AG10803 (cell line): ENCODE measurements at places on chromosomes 11 and 22.

GRCh38 chr11:127117231-127117739 lies 116.7 kb upstream of the KIRREL3 start:
- DNase-seq = no peak

DNA sequence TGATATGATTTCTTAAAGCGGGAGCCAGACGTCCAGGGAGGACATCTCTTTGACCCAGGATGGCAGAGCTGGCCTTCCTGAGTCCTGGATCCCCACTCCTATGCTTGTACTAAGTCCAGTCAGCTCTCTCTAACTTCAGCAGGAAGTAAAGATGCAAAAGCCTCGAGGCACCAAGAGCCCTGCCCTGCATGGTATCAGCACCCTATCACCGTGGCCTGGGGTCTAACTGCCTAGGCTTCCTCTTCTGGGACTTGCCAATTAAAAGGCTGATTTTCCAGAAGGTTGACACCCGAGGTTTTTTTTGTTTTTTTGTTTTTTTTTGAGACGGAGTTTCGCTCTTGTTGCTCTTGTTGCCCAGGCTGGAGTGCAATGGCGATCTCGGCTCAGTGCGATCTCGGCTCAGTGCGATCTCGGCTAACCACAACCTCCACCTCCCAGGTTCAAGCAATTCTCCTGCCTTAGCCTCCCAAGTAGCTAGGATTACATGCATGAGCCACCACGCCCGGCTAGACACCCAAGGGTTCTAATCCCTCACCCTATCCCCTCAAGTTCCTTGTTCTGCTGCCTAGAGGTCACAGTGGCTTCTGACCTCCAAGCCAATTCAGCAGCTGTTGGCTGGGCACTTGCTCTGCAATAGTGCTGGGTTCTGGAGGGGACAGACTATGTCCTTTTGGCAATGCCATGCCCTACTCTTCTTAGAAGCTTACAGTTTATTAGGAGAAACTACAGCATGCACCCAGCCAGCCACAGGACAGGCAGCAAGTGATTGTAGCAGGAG lies 50.6 kb upstream of the FTH1 start:
- no peak for DNase-seq

DNA sequence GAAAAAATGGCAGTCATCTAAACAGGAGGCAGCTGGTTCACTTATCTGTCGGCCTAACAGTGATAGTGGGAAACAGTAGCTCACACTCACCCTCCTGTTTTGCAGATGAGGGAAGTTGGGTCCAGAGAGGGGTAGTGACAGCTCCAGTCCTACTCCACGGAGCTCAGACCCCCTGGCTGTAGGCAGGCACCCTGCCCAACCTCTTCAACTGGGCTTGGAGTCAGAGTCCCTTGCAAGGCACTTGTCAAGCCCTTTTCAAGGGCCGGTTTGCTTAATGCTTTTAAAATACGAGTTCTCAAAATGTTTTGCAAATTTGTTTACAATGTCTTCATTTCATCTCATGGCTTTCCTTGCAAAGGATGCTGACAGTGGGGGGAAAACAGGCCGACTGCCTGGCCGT lies 75.1 kb downstream of the BMAL1 start:
- no peak for DNase-seq

- DNase-seq = no peak
Measured at GRCh38 chr11:71442123-71442522, 6.1 kb downstream of the DHCR7 start.

GRCh38 chr11:11409224-11409623 lies 56.2 kb upstream of the CSNK2A3 start:
- DNase-seq = no peak

DNA sequence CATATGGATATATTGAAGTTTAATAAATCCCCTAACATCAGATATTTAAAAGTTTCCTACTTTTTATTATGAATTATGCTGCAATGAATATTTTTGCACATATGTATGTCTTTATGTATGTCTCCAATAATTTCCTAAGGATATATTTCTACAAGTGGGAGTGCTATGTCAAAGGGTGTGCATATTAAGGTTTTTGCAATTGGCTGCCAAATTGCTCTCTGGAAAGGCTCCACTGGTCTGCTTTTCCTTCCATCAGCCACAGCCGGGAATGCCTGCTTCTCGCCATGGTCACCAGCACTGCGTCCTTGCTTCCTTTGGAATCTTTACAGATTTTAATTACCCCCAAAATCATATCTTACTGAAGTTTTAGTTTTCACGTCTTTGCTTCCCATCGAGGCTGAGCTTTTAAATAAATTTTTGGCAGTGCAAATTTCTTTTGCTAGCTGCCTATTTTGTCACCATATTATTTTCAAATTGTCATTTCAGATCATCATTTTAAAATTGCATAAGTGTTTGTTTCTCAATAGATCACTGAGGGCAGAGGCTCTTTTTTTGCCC lies 221.7 kb downstream of the SNX19 start:
- no peak for DNase-seq

- DNase-seq = no peak
Measured at GRCh38 chr11:111349191-111349695, 29.8 kb downstream of the POU2AF1 start.

- no peak for DNase-seq
Measured at GRCh38 chr22:23779083-23779482, 6.4 kb downstream of the MMP11 start.

GRCh38 chr11:111978028-111978771 lies 41.1 kb downstream of the DIXDC1 start:
- peak; percentile 74 for DNase-seq

DNA sequence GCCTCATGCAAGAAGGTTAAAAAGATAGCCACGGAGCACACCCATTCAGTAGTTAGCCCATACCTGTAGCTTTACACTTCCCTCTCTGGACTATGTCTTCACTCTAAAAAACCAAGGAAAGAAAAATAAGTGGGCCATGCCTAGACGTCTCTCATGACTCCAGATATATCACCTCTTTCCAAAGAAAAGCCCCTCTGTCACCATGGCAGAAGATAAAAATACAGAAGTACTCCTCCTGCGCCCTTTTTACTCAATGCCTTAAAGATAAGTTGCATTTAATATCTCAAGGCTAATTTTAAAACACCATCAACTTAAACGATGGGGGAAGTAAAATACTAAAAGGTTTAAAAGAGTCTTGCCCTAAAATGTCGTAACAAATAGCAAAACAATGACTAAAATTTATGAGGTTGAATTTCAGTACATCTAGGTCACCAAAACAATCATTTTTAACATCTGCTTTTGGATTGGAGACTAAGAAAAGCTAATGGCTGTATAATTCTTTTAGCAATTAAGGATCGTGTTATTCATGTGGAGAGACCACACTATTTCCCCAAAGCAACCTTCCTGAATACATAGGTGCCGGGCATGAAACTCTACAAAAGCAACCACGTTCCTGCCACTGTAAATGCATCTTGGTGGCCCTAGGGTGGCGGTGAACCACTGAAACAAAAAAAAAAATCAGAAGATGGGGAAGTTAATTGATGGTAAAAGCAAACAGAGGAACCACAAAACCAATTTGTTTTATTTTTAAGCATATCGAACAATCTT lies 46.0 kb downstream of the CELF1 start:
- peak; percentile 45 for DNase-seq

GRCh38 chr11:85755285-85755684 lies 55.7 kb downstream of the SYTL2 start:
- no peak for DNase-seq

DNA sequence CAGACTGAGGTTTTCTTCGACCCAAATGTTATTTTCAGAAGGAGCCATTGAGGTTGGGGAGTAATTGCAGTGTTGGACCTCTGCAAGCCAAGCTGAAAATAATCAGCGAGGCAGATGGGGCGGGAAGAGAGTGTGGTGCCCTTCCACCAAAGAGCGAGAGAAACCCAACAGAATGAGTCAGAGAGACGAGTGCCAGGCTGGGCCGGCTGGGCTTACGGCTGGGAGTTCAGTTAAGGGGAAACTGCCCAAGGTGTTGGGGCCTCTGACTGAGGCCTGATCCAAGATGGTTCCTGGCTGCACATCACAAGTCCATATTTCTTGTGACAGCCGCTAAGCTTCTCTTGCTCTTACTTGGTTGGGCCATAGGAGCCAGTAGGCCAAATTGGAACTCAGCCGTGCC lies 30.4 kb upstream of the CREB3L1 start:
- DNase-seq = peak; percentile 83

DNA sequence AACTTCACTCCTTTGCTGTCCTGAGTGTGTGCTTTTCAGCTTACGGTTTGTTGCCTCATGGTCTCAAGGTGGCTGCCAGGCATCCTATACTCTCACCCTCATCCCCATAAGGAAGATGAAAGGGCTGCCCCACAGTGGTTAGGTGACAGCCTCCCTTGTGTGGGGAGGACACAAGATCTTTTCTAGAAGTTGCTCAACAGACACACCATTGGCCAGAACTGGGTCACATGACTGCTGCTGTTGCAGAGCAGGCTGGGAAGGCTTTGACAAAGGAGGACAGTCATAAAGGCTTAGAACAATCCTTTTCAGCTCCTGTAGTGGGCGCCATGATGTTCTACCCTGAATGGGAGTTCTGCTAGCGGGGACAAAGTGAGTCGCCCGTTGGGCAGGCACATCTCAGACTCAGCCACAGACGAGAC lies 69.7 kb upstream of the RASD2 start:
- no peak for DNase-seq

- DNase-seq = no peak
Measured at GRCh38 chr11:32204751-32205150, 113.9 kb downstream of the RCN1 start.

- no peak for DNase-seq
Measured at GRCh38 chr22:30254314-30254713, 7.8 kb upstream of the LIF start.

GRCh38 chr22:49866646-49867045 lies 13.0 kb downstream of the ZBED4 start:
- DNase-seq = no peak

- DNase-seq = peak; percentile 51
Measured at GRCh38 chr11:46273511-46274205, 3.8 kb upstream of the CREB3L1 start.

DNA sequence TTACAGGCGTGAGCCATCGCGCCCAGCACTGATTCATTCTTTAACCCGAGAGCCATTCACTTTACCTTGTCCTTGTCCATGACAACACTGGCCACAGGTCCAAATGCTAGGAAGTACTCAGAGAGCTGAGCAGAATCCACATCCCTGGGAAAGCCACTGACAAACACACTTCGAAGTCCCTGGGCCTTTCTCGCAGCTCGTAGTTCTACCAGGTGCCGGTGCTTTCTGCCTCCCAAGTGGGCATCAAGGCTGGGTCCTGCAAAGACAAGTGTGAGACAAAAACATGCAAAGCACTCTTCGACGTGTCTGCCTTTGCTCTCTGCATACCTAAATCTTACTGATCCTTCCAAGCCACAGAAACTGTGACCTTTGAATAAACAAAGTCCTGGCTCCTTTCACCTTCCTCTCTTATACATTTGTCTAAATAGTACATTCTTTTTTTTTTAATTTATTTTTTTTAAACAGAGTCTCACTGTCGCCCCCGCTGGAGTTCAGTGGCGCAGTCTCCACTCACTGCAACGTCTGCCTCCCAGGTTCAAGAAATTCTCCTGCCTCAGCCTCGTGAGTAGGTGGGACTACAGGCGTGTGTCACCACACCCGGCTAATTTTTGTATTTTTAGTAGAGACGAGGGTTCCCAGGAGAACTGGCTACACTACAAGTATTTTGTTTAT lies 2.2 kb downstream of the TUT1 start:
- no peak for DNase-seq

DNA sequence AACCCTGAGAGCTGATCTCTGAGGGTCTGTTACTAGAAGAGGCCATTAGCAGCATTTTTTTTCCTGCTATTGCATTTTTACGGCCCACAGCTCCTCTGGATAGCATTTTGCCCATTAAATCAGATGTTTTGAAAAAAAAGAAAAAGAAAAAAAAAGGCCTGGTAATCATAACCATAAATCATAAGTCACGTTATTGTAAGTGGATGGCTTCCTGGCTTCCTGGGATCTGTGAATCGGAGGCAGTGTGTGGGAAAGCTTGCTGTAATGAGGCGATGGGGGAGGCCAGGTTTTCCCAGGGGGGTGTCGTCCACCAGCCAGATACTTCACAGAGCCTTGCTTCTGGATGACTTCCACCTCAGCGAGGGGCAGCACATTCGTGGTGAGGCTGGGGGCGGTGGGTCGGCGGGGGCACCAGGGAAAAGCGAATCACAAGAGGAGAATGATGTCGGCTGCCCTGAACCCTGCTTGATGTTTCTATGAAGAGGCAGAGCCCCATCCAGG lies 106.5 kb upstream of the SYT13 start:
- DNase-seq = peak; percentile 20
